Activated CD8-positive, alpha-beta memory T cell treated with anti-CD3 and anti-CD28 coated beads for 4 hours (primary cell): ENCODE measurements at places on chromosomes 1 and 21.

- peak; percentile 17 for DNase-seq
These were observed 57.8 kb downstream of the SLC35D1 start for GRCh38 chr1:66996018-66996682.

- DNase-seq: no peak
These were observed 1.8 kb upstream of the ANP32E start for GRCh38 chr1:150237746-150238145.

DNA sequence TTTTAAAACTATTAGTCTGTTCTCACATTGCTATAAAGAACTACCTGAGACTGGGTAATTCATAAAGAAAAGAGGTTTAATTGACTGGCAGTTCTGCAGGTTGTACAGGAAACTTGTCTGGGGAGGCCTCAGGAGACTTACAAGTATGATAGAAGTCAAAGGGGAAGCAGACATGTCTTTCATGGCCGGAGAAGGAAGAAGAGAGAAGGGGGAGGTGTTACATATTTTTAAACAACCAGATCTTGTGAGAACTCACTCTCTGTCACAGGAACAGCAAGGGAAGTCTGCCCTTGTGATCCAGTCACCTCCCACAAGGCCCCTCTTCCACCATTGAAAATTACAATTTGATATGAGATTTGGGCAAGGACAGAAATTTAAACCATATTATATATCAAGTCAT lies 55.9 kb downstream of the CLIC4 start:
- no peak for DNase-seq

DNA sequence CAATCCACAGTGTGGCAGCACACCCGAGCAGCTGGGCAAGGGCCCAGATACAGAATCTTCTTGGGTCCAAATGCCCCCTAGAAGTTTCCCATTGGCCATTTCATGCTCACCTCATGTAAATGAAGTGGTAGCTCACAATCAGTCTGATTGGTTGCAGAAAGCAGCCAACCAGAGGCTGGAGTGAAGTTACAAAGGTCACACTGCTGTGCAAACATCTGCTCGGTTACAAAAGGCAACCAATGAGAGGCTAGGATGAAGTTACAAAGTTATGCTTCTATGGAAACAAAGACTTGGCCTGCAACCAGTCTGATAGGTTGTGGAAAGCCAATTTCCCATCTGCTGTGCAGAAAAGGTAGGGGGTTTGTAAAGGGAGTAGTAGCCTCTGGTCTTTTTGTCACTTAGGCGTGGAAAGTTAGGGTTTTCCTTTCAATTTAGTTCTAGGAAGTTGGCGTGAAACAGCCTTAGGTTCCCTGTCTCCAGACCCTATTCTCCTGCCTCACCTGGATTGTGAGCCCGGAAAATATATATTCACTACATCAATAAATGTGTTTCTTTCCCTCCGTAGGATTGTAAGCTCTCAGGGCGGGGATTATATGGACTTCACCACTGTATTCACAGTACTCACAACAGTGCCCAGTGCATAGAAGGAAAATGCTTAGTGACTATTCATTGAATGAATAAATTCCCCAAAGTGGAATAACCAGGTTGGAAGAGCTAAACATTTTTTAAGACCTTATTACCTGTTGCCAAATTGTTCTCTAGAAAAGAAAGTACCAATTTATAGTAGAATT lies 91.9 kb downstream of the URB2 start:
- DNase-seq: no peak

DNA sequence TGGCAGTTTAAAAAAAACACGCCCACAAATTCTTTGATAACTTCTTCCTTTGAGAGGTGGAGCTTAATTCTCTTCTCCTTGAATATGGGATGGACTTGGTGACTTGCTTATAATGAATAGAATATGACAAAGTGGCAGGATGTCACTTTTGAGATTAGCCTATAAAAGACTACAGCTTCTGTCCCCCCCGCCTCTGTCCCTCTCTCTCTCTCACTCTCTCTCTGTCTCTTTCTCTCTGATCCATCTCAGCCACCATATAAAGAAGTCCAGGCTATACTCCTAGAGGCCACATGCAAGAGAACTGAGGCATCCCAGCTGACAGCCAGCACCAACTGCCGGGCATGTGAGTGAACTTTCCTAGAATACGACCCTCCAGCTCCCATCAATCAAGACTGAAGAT lies 7.7 kb upstream of the DMBX1 start:
- DNase-seq: no peak

DNA sequence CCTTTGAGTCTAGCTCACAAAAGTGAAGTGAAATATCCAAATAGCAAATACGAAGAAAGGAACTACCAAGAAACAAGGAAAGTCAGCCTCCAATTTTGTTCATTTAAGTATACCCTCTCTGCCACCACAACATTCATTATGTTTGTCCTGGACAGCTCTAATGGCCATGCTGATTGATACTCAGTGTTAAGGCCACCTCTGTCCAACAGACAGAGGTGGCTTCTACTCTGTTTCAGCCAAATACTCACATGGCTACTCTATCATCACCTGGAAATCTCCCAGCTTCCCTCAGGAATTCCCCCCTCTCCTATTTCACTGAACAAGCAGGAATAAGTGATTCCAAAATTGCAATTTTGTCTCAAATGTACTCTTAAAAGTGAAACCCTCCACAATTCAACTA lies 10.7 kb downstream of the APP start:
- no peak for DNase-seq

DNA sequence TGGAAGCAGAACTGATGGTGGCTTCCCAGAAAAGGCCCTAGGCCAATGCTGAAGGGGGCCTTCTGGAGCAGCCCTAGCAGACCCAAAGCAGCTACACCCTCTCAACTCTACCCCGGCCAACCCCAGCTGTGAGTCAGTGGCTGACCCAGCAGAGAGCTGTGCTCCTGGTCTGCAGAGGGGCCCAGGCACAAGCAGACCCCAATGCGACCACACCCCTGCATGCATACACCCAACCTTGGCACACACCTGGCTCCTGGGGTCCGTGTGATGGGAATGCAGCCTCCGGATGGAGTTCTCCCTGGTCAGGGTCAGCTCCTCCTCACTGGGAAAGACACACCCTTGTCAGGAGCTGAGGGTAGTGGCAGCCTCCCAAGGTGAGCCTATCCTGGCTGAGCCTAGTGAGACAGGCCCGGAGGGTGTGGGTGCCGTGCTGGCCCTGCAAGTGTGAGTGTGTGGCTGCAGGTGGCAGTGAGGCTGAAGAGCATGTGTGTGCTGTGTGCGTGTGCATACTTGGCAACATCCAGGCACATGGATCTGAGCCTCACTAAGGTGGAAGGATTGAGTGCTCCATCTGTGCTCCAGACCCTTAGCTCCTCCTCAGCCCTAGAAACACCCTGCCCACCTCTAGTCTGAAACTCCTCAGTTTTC lies 3.9 kb upstream of the ARHGAP30 start:
- no peak for DNase-seq

GRCh38 chr21:20486303-20486702 lies 511.9 kb upstream of the NCAM2 start:
- DNase-seq: no peak

- no peak for DNase-seq
These were observed 37.7 kb upstream of the ARHGAP29 start for GRCh38 chr1:94275083-94275482.

DNA sequence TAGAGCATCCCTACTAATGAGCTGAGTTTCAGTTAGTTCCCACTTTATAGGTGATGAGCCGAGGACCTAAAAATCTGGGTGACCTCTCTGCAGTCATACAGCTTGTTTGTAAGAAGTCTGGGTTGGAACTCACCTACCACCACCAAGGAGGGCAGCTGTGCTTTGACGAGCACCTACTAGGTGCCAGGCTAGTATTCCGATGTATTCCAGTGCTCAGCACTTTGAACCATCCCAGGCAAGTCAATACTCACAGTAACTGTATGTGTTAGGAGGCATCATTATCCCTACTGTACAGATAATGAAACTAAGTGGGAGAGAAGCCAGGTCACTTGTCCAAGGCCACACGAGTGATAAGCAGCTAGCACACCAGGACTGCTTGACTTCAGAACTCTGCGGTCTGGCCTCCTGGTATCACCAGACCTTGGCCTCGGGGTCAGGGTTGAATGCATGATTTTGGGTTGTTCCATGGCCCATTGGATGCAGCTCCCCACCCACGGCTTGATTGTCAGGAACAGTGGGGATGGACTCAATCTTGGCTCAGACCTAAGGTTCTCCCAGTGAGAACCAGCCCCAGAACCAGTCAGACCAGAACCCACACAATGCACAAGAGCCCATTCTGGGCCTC lies 20.7 kb downstream of the ECE1 start:
- DNase-seq: no peak

GRCh38 chr1:211598514-211598913 lies 19.6 kb upstream of the SLC30A1 start:
- DNase-seq: no peak

DNA sequence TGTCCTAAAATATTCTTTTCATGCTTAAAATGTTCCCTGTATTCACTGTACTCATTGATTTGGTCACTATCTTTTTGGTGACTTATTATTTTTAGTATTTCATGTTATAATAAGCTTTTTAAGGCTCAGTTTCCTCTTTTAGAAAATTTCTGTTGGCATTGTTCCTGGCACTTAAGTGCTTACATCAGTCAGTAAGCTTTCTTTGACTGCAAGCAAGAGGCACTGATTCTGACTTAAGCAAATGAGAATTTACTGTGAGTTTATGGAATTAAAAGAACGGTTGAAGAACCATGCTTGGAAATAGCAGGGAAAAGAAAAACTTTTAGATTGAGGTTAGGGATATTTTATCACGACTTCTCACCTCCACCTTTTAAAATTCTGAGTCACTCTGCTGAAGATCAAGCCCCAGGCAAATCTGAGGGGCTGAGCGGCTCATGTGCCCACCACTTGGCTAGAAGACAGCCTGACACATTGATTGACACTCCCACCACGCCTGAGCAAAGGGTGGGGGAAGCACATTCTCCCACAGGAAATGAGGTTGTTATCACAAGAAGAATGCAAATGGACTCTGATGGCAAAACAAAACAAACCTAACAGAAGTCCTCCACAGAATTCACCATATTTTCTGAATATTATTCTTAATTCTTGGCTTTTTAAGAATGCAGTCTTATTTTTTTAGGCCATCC lies 102.8 kb downstream of the KCTD3 start:
- DNase-seq: no peak

- DNase-seq: no peak
These were observed 46.3 kb downstream of the PRDM15 start for GRCh38 chr21:41832596-41833496.

GRCh38 chr21:36310016-36310415 lies 10.0 kb upstream of the MORC3 start:
- no peak for DNase-seq

GRCh38 chr1:111976332-111976731 lies 13.1 kb downstream of the KCND3 start:
- no peak for DNase-seq

GRCh38 chr21:43602266-43603232 lies 56.7 kb downstream of the HSF2BP start:
- DNase-seq: no peak

GRCh38 chr1:168786476-168787330 lies 57.7 kb upstream of the DPT start:
- no peak for DNase-seq

DNA sequence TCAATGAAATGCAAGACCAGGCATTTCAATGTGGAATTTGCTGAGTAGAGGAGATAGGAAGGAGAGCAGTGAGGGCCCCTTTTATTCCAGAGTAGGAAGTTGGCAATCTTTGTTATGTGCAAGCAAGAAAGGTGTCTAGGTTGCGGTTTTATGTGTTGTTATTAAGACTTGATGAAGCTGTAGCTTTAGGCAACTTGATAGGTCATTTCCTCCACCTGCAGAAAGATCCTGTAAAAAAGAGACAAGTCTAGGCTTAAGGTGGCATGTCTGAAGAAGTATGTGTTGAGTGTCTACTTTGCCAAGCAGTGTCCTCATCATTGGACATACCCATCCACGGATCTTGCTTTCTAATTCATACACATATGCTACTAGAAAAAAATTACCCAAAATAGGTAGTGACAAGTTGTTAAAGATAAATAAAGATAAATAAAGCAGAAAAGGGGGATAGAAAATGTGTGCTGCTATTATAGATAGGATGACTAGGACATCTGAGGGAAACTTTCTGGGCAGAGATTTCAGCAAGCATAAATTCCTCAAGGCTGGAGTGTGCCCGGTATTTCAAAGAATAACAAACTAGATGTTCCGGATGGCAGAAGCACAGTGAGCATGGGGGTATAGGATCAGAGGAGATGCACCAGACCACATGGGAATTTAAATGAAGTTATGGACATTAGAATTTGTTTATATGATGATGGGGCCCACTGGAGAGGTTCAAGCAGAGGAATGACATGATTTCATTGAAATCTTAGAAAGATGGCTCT lies 335.0 kb downstream of the TGFB2 start:
- no peak for DNase-seq

GRCh38 chr1:46646331-46646730 lies 21.8 kb downstream of the ATPAF1 start:
- no peak for DNase-seq

GRCh38 chr1:61992257-61992656 lies 202.4 kb upstream of the L1TD1 start:
- no peak for DNase-seq

- no peak for DNase-seq
These were observed at the start of gene SFN for GRCh38 chr1:26862781-26863684. TSS of gene SFN (plus strand) at chr1:26863149. CDS start at chr1:26863213, 64 bp downstream.

DNA sequence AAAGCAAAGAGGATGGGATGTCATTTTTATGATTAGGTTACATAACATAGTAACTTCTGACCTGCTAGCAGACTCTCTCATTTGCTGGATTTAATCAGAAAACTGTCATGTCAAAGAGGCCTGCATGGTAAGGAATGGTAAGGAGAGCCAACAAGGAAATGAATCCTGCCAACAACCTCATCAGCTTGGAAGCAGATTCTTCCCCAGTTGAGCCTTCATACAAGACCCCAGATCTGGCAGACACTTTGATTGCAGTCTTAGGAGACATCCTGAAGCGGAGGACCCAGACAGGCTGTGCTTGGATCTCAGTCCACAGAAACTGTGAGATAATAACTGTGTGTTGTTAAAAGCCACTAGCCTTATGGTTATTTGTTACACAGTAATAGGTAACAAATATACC lies 27.6 kb upstream of the MARK1 start:
- no peak for DNase-seq

- DNase-seq: no peak
These were observed 7.6 kb upstream of the ATF3 start for GRCh38 chr1:212600980-212601379.

DNA sequence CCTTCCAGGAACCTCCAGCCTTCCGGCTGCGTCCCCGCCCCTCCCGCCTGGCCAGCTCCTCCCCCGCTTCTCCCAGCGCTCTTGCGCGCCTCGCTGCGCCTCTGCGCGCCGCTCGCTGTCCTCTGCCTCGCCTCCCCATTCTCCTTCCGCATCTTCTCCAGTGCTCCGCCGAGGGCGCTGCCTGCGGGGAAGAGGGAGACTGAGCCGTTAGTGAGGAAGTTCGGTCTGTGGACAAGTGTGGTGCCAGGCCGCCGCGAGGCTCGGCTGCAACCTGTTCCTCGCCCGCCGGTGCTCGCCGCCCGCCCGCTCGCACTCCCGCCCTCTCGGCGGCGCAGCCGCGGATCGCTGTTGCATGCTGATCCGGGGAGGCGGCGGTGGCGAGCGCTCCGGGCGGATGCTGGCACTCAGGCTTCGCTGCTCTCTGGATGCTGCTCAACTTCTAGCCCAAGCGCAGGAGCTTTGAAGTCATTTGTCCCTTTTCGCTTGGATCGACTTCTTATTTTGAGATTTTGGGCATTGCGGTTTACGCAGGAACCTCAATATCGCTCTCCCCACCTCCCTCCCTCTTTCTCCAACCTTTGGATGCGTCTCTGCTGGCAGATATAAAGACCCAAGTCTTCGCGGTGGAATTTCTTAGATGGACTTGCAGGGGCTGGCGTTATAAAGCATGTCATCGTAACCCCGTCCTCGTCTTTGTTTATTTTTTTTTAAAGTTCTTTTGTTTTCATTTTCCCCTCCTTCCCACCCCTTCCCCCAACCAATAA lies 614 bp upstream of the CACNA1E start:
- DNase-seq: no peak
